ENCODE measurements at places on chromosomes 11 and 22.
A peak's percentile ranks its signal among the peaks of the same experiment; 100 is the strongest.

- no peak for DNase-seq
These were observed 13.7 kb downstream of the NAGA start for GRCh38 chr22:42056757-42057511.

GRCh38 chr22:24526191-24526590 lies 28.7 kb downstream of the GUCD1 start:
- DNase-seq: no peak

DNA sequence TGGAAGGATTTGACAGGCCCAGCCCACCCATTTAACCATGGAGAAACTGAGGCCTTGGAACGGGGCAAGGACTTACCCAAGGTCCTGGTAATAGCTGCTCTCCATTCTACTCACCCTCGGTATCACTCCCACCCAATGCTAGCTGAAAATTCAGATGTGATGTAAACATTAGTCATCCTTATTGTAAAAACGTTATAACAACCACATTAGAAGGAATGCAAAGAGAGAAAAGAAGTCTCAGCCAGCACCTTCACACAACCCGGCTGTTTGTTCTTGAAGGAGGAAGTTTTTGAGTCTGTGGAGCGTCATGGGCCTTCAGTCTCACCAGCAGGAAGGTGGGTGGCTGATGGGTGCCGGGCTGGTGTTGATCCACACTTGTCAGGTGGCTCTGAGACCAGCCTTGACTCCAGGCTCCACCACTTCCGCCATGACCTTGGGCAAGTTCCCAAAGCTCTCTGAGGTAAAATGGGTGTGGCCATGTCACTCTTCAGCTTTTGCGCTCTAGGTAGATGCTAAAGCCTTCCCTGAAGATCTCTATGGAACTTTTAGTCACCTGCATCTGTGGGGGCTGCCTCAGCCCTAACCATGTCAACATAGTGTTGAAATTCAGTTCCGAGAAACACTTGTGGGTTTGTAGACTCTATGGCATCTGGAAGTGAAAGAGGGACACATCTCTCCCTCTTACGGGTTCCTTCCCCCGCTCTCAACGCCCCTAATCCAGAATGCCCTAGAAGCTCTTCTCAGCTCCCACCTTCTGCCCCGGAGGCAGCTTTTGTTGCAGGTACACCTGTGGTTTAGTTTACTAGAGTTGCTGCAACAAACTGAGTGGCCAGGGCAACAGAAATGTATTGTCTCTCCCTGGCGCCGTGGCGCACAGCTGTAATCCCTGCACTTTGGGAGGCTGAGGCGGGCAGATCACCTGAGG lies 14.8 kb downstream of the CD6 start:
- peak; percentile 20 for DNase-seq

GRCh38 chr11:44434191-44434590 lies 124.3 kb upstream of the ALX4 start:
- no peak for DNase-seq

- DNase-seq: peak; percentile 64
These were observed 310.8 kb upstream of the SORL1-AS1 start for GRCh38 chr11:121763526-121763925.

All from pons (tissue), 1 donor.